Placental epithelial cell (primary cell): ENCODE measurements at places on chromosomes 4 and X. TPM values are rescaled to one million over a fixed set of nuclear protein-coding genes. Genes with fewer than 3 reads are reported as not detected.

The CAPN6 gene
- total RNA-seq, result 4.3 and 9.9 TPM in 2 replicates

The NLGN4X gene
- total RNA-seq, result under 0.01 and 1.7 TPM in 2 replicates

The PPP2R2C gene
- total RNA-seq, result 0.39 and 0.65 TPM in 2 replicates

The CHRDL1 gene
- not detected in 2 replicates for total RNA-seq

The SOWAHD gene
- total RNA-seq, result not detected in 2 replicates

The CENPVL3 gene
- total RNA-seq, result 0.11 TPM in 1 of 2 replicates, not detected in the other

The SH3D19 gene
- 124 and 127 TPM in 2 replicates for total RNA-seq

The FSTL5 gene
- total RNA-seq, result 0.43 and 0.79 TPM in 2 replicates

The FABP2 gene
- not detected in 2 replicates for total RNA-seq

The SLC10A6 gene
- total RNA-seq, result not detected in 2 replicates

The C4orf50 gene
- total RNA-seq, result under 0.01 TPM in 1 of 2 replicates, not detected in the other

The PRSS12 gene
- total RNA-seq, result under 0.01 TPM in 1 of 2 replicates, not detected in the other

The TEX13C gene
- not detected in 2 replicates for total RNA-seq

The DNAAF6 gene
- not detected in 2 replicates for total RNA-seq

The BTK gene
- total RNA-seq, result not detected in 2 replicates

The NAT8L gene
- total RNA-seq, result under 0.01 and 0.11 TPM in 2 replicates

The AKAP14 gene
- total RNA-seq, result not detected in 2 replicates

The MAGEE1 gene
- 3.0 and 3.1 TPM in 2 replicates for total RNA-seq

The ARSD gene
- 34.3 and 88.3 TPM in 2 replicates for total RNA-seq

The FRMPD3 gene
- under 0.01 and 0.33 TPM in 2 replicates for total RNA-seq

The NUDT9 gene
- total RNA-seq, result 6.9 and 7.5 TPM in 2 replicates

The ATP8A1 gene
- under 0.01 and 0.43 TPM in 2 replicates for total RNA-seq

The PLP1 gene
- total RNA-seq, result 1.2 TPM in 1 of 2 replicates, not detected in the other

The HDX gene
- 1.2 and 2.5 TPM in 2 replicates for total RNA-seq

The ACE2 gene
- total RNA-seq, result 0.11 and 0.39 TPM in 2 replicates

The TDO2 gene
- not detected in 2 replicates for total RNA-seq

The WNK3 gene
- 4.6 and 4.7 TPM in 2 replicates for total RNA-seq

The TMPRSS11F gene
- 0.76 and 1.2 TPM in 2 replicates for total RNA-seq

The SPON2 gene
- 5.0 and 10.6 TPM in 2 replicates for total RNA-seq

The BEX1 gene
- total RNA-seq, result not detected in 2 replicates

The SLC26A1 gene
- total RNA-seq, result under 0.01 TPM in 1 of 2 replicates, not detected in the other

The MXRA5 gene
- 4.6 and 58.1 TPM in 2 replicates for total RNA-seq

The TCEANC gene
- total RNA-seq, result 2.0 and 3.9 TPM in 2 replicates

The KLHL34 gene
- total RNA-seq, result 0.79 and 2.0 TPM in 2 replicates

The CNGA1 gene
- total RNA-seq, result 0.11 and 2.0 TPM in 2 replicates

The MTCP1 gene
- 1.4 and 17.7 TPM in 2 replicates for total RNA-seq

The MAGEC3 gene
- total RNA-seq, result not detected in 2 replicates

The RTL9 gene
- under 0.01 and 0.43 TPM in 2 replicates for total RNA-seq

The DGAT2L6 gene
- total RNA-seq, result not detected in 2 replicates

The FAAH2 gene
- under 0.01 and 0.11 TPM in 2 replicates for total RNA-seq

The FUNDC1 gene
- total RNA-seq, result 11.2 and 13.3 TPM in 2 replicates

The ITGB1BP2 gene
- 0.98 and 3.1 TPM in 2 replicates for total RNA-seq

The PLK4 gene
- 4.2 and 6.3 TPM in 2 replicates for total RNA-seq

The SOWAHB gene
- 2.4 and 11.4 TPM in 2 replicates for total RNA-seq

The LONRF3 gene
- total RNA-seq, result not detected in 2 replicates
